ENCODE measurements at places on chromosomes 7 and 10. TPM values are rescaled to one million over a fixed set of nuclear protein-coding genes. Genes with fewer than 3 reads are reported as not detected.

The CAMK1D gene
- total RNA-seq = 2.6 TPM

The ADAMTS14 gene
- 0.08 TPM for total RNA-seq

The ZNF273 gene
- 2.6 TPM for total RNA-seq

The PRKG1 gene
- 6.2 TPM for total RNA-seq

The TMEM236 gene
- total RNA-seq = not detected

The SLC26A4 gene
- 0.40 TPM for total RNA-seq

The GDF10 gene
- 8.2 TPM for total RNA-seq

The NSUN6 gene
- total RNA-seq = 4.5 TPM
